Pancreas (tissue), 10 donors: ENCODE measurements at places on chromosomes 7 and 10.

- no peak overlapping the region for H3K27ac ChIP-seq
- no peak for DNase-seq
- H3K27me3 ChIP-seq, result no peaks in the 10 kb centered on the region
These were observed 97.7 kb downstream of the TFEC start for GRCh38 chr7:115932880-115933279.

- H3K4me1 ChIP-seq, result no peaks in the 10 kb centered on the region
- H3K27ac ChIP-seq, result peak overlapping the region; percentile 41
- no peak for DNase-seq
These were observed 19.7 kb downstream of the DNAJC12 start for GRCh38 chr10:67818323-67818722.

DNA sequence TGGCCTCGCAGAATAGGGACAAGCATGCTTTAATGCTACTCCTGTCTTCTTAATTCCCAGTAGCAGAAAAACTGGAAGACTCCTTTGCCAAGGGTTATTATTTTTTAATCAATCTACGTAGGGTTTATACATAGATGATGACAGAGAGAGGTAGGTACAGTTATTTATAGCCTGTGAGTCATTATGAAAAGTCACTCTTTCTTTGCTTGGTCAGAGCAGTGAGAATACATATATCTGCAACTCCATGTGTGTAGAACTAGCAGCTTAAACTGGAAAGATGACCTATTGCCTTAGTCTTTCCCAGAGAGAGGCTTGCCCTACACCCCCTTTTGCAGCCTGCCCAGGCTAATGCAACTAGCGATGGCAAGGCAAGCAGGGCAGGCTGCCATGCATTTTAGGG is 1050.6 kb downstream of the NRG3 start:
- no peaks in the 10 kb centered on the region for H3K4me1 ChIP-seq
- H3K36me3 ChIP-seq, result no peaks in the 10 kb centered on the region
- no peaks in the 10 kb centered on the region for H3K27me3 ChIP-seq
- DNase-seq, result no peak
- H3K4me3 ChIP-seq, result no peak overlapping the region

DNA sequence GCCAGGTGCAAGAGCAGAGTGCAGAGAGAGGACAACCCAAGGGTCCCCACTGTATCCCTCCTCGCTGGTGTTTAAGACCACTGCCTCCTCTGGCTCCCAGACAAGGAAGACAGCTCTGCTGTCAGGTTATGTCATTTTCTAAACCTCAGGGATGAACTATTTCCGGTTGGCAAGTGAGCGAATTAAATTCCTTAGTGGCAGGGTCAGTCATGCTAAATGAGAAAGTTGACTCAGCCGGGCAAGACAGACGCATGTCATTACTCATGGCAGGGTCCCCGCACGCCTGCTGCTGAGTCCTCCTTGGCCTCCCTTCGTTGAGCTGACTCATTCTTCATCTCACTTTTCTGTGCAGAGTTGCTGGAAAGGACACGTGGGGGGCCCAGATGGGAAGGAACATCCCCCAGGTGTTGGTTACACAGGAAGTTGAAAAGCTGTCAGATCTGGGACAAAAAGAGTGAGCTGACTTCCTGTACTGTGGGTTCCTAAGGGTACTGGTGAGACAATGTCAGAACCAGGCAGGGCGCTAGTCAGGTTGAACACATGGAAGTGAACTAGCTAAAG is 47.1 kb upstream of the UCN3 start:
- H3K27me3 ChIP-seq, result no peaks in the 10 kb centered on the region
- H3K27ac ChIP-seq, result no peak overlapping the region
- no peak for DNase-seq

- no peak overlapping the region for H3K27ac ChIP-seq
- no peaks in the 10 kb centered on the region for H3K4me1 ChIP-seq
- no peaks in the 10 kb centered on the region for H3K36me3 ChIP-seq
- no peaks in the 10 kb centered on the region for H3K27me3 ChIP-seq
- H3K4me3 ChIP-seq, result no peak overlapping the region
- no peak for DNase-seq
These were observed 153.7 kb downstream of the TNS3 start for GRCh38 chr7:47428052-47428767.

GRCh38 chr7:129949292-129950133 is 3.2 kb downstream of the UBE2H start:
- H3K36me3 ChIP-seq, result no peaks in the 10 kb centered on the region
- peak overlapping the region; percentile 96 for H3K27ac ChIP-seq
- no peak overlapping the region for H3K4me3 ChIP-seq
- DNase-seq, result no peak
- H3K4me1 ChIP-seq, result peaks cover 20% of the 10 kb centered on the region

DNA sequence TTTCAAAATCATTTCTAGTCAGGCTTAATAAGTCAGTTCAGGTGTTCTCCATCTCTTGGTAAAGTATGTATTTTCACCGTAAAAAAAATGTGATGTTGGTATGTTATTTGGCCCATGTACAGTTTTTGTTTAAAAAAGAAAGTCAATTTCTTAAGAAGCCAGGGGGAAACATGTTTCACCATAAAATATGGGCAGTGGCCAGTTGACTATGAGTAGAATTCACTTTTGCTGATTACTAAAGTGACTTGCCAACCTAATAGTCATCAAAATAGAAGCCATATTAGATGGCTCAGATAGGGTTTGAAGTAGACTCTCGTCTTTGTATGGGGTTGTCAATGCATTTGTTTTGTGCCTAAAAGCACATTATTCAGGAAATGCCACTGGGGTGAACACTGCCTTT is 266.3 kb downstream of the BICC1 start:
- H3K4me3 ChIP-seq, result no peak overlapping the region
- no peaks in the 10 kb centered on the region for H3K4me1 ChIP-seq
- DNase-seq, result no peak
- no peaks in the 10 kb centered on the region for H3K27me3 ChIP-seq

- no peaks in the 10 kb centered on the region for H3K36me3 ChIP-seq
- no peak overlapping the region for H3K4me3 ChIP-seq
- no peak overlapping the region for H3K27ac ChIP-seq
- DNase-seq, result no peak
- H3K27me3 ChIP-seq, result no peaks in the 10 kb centered on the region
These were observed 256.8 kb upstream of the FZD8 start for GRCh38 chr10:35898716-35899440.

DNA sequence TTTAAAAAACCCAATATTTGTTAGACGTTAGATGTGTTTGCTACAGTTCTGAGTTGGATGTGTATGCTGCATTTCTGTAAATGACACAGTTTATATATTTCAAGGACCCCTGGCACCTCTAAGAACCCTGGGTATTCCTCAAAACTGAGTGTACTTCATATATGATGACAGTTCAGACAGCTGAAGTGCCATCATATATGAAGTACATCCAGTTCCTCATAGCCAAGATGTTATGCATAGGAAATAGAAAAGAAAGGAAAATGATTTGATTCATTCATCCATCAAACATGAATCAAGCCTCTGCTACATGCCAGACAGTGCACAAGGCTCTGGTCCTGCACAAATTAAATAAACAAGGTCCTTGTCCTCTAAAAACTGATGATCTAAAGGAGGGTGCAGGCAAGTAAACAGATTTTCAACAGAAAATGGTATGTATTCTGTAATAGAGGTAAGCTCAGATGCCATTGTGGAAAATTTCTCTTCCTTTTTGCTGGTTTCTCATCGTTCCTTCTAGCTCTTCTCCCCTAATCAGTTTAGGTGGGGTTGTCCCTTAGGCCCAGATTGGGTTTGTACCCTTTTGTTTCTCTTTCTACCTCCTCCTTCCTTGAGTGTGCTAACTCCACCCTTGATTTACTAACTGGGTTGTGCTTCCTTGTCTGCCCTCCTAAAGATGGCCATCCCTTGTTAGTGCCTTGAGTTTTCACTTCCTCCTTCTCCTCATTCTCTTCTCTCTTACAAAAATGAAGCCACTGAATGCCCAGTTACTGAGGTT is 25.3 kb upstream of the SMIM30 start:
- H3K27ac ChIP-seq, result no peak overlapping the region
- no peaks in the 10 kb centered on the region for H3K27me3 ChIP-seq
- H3K4me1 ChIP-seq, result no peaks in the 10 kb centered on the region
- no peaks in the 10 kb centered on the region for H3K36me3 ChIP-seq
- DNase-seq, result no peak

DNA sequence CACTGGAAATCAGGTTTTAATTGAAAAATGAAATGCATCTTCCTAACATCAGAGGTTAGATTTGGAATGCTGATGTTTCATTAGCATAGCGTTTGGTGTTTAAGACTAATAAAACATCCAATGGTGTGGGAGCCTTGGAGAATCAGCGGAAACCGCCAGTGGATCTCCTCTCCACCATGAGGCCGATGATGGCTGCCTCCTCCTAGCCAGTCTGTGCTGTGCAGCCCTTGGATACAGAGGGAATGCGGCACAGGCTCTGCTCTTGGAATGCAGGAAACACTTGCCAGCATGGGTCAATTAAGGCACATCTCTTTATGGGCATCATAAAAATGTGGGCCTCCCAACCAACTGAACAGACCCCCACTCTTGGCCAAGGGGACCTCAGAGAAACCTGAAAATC is 259.9 kb downstream of the GLRX3 start:
- H3K4me3 ChIP-seq, result no peak overlapping the region
- no peak for DNase-seq
- H3K4me1 ChIP-seq, result no peaks in the 10 kb centered on the region
- no peaks in the 10 kb centered on the region for H3K36me3 ChIP-seq
- no peaks in the 10 kb centered on the region for H3K27me3 ChIP-seq

GRCh38 chr10:16477757-16478156 is 40.9 kb downstream of the PTER start:
- H3K4me1 ChIP-seq, result no peaks in the 10 kb centered on the region
- H3K36me3 ChIP-seq, result no peaks in the 10 kb centered on the region
- no peak for DNase-seq
- H3K27ac ChIP-seq, result no peak overlapping the region
- H3K4me3 ChIP-seq, result no peak overlapping the region

DNA sequence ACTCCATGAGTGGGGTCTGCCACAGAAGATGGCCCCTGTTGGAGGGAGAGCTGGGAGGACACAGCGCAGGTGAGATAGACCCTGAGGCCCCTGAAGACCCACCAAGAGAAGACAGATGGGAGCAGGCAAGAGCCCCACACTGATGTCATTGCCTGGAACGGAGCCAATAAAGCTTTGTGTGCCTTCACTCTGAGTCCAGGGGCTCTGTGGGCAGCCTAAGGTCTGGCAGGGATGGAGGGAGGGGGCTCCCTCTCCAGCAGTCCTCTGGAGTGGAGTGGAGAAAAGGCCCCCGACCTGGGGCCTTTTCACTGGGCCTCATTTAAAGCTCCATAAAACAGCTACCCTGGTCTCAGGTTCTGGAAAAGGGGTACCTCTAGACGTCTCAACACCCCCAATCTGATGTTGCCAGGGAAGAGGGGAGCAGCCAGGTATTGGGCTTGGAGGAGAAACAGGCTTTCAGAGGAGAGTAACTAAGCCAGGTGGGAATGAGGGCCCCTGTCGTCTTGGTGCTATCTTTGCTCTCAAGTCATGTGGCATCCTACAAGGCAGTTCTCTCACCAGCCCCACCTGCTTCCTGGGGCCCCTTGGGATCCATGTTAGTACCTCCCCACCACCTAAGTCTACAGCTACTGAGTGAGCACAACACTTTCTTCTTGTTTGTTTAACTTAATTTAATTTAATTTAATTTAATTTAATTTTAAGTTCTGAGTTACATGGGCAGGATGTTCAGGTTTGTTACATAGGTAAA is 1.4 kb downstream of the C10orf62 start:
- H3K4me3 ChIP-seq, result no peak overlapping the region
- no peaks in the 10 kb centered on the region for H3K36me3 ChIP-seq
- no peaks in the 10 kb centered on the region for H3K4me1 ChIP-seq
- H3K27me3 ChIP-seq, result no peaks in the 10 kb centered on the region
- DNase-seq, result no peak

DNA sequence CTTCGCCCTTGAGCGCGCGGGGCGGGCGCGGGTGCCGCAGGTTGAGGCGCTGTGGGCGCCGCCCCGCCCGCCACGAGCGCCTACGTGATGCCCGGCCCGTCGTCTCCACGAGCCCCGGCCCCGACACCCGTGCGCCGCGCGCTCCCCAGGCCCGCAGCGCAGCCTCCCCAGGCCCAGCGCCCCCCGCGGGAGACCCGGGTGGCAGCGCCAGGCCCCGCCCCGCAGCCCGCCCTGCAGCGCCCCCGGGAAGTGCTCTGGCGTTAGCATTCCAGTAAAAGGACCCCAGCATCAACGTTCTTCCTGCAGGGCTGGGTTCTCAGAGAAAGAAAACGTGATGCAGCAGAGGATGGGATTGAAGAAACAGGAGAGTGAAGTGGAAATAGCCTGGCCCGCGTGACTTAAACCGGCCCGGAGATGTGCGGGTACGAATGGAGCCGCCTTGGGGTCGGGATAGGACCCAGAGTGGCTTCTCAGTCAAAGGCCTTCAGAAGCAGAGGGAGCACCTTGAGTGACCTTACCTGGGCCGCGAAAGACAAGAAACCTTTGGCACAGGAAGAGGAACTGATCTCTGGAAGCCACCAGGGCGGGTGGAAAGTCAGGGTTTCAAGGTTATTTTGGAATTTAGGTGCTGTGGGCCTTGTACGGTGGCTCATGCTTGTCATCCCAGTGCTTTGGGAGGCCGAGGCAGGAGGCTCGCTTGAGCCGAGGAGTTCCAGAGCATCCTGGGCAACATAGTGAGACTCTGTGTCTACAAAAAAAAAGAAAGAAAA is 1.8 kb downstream of the PFKP start:
- H3K4me1 ChIP-seq, result no peaks in the 10 kb centered on the region
- no peaks in the 10 kb centered on the region for H3K27me3 ChIP-seq
- no peaks in the 10 kb centered on the region for H3K36me3 ChIP-seq
- DNase-seq, result peak; percentile 55
- peak overlapping the region; percentile 47 for H3K4me3 ChIP-seq

GRCh38 chr10:22657566-22658225 is 56.7 kb downstream of the PIP4K2A start:
- no peak for DNase-seq
- no peak overlapping the region for H3K27ac ChIP-seq
- no peak overlapping the region for H3K4me3 ChIP-seq
- no peaks in the 10 kb centered on the region for H3K27me3 ChIP-seq

GRCh38 chr10:112926906-112927688 is 22.9 kb upstream of the TCF7L2 start:
- H3K27ac ChIP-seq, result no peak overlapping the region
- H3K36me3 ChIP-seq, result no peaks in the 10 kb centered on the region
- no peaks in the 10 kb centered on the region for H3K4me1 ChIP-seq
- H3K4me3 ChIP-seq, result no peak overlapping the region
- DNase-seq, result no peak
- H3K27me3 ChIP-seq, result no peaks in the 10 kb centered on the region

- no peak overlapping the region for H3K27ac ChIP-seq
- peaks cover 12% of the 10 kb centered on the region for H3K4me1 ChIP-seq
- H3K4me3 ChIP-seq, result no peak overlapping the region
- DNase-seq, result peak; percentile 80
- H3K27me3 ChIP-seq, result no peaks in the 10 kb centered on the region
These were observed 11.7 kb downstream of the TMEM184A start for GRCh38 chr7:1544178-1544895.

GRCh38 chr7:1224086-1224716 is 8.5 kb upstream of the UNCX start:
- no peaks in the 10 kb centered on the region for H3K36me3 ChIP-seq
- H3K4me1 ChIP-seq, result no peaks in the 10 kb centered on the region
- no peak overlapping the region for H3K4me3 ChIP-seq
- no peak overlapping the region for H3K27ac ChIP-seq

- no peak overlapping the region for H3K27ac ChIP-seq
- no peak overlapping the region for H3K4me3 ChIP-seq
- H3K36me3 ChIP-seq, result no peaks in the 10 kb centered on the region
- no peaks in the 10 kb centered on the region for H3K27me3 ChIP-seq
- DNase-seq, result no peak
These were observed 96.6 kb downstream of the MKLN1 start for GRCh38 chr7:131424219-131424822.

- no peak overlapping the region for H3K27ac ChIP-seq
- no peaks in the 10 kb centered on the region for H3K36me3 ChIP-seq
- no peaks in the 10 kb centered on the region for H3K27me3 ChIP-seq
- H3K4me1 ChIP-seq, result no peaks in the 10 kb centered on the region
- H3K4me3 ChIP-seq, result no peak overlapping the region
These were observed 114.8 kb upstream of the LANCL2 start for GRCh38 chr7:55250313-55250712.
